NCI-H524 (cell line): ENCODE measurements at places on chromosomes 4 and X.

GRCh38 chrX:1111601-1112300, 100.7 kb downstream of the CRLF2 start:
- DNase-seq = no peak

GRCh38 chrX:25005034-25005381, 10.8 kb downstream of the ARX start:
- no peak for DNase-seq

DNA sequence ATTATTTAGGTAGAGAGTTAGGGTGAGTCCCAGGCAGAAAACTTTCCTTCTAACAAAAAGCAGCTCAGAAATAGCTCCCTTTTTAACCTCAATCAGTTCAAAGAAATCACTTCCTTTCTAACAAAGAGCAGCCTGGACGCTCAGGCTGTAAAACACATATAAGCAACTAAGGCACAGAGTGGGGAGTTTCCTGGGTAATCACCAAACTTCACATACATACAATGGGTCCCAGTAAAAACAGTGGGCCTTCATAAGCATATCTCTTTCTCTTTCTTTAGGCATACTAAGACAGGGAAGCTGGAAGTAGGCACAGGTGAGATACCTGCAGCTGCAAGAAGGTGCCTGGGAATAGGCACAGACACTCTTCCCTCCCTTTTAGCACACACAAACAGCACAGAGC, 4.9 kb upstream of the NAF1 start:
- no peak for DNase-seq

- no peak for DNase-seq
These were observed 28.7 kb downstream of the PRPS1 start for GRCh38 chrX:107656978-107657377.

- no peak for DNase-seq
These were observed 508.6 kb downstream of the RAB28 start for GRCh38 chr4:12975511-12975910.

DNA sequence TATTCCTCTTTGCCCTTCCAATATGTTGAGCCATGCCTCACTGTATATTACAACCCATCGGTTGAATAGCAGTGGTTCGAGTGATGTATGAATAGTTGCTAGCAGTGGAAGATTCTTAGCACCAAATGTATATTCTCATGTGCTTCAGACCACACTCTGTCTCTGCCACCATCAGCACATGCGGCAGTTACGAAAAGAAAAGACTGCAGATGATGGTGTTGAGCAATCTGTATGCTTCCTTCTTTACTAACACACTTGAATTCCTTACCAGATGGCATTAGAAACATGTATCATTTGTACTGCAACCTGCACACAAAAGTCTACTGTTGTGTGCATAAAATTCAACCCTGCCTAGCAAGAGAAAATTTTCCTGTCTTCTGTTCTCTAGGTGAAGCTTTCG, 214.6 kb downstream of the ENOX2 start:
- no peak for DNase-seq

GRCh38 chrX:129706400-129707072, 32.2 kb upstream of the XPNPEP2 start:
- DNase-seq = no peak

GRCh38 chr4:107709916-107710315, 10.1 kb downstream of the PAPSS1 start:
- DNase-seq = no peak

- DNase-seq = no peak
These were observed 169.6 kb downstream of the GASK1B start for GRCh38 chr4:158003212-158003611.

- DNase-seq = no peak
These were observed 241.6 kb downstream of the FBXW7 start for GRCh38 chr4:152294331-152294730.
